Kasumi-1 (cell line): ENCODE measurements at places on chromosomes 16 and 17.
A peak's percentile ranks its signal among the peaks of the same experiment; 100 is the strongest.

- peak; percentile 85 for DNase-seq
These were observed 25.5 kb downstream of the MAP3K14 start for GRCh38 chr17:45291171-45291805.

DNA sequence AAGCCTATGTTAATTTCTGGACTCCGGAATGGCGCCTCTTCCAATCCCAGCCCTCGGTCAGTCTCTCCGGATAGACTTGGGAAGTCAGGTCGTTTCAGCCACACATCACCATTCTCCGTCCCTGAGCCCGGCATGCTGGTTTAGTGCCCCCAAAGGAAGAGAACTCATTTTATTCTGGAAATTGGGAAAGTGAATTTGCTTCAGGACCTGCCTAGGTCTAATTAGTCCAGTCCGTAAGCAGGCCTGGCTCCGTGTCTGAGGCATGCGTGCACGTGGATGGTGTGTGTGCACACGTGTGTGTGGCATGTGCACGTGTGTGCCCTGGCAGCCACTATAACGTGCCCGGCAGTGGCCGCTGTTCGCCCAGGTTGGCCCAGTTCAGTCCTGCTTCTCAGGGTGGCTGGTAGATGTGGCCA, 77.4 kb downstream of the RPA1 start:
- no peak for DNase-seq

DNA sequence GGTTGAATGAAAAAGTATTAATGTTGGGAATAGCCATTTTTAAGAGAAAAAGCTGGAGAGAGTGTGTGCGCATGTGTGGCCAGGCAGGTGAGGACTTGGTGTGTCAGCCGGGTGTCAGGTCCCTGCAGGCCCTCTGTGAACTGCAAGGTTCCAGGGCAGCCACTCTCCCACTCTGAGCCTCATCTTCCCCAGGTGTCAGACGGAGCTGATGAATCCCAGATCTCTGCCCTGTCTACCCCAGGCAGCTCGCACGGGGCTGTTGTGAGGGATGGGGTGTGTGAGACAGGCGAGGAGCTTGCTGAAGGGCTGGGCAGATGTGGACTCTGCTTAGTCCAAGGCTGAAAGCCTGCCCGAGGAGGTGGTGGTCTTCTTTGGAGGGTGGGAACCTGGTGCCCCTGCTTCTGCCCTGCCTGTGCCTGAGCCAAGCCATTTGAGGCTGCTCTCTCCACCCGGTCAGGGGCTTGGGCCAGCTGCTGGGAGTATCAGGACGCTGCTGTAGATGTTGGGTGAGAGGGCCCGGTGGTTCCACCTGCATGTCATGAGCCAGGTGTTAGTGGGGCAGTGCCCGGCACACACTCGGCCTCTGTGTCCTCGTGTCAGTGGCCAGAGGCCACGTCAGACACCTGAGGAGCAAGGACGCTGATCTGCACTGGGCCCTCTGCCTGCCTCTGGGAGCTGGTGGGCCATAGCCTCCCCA, 122.4 kb downstream of the RAB11FIP4 start:
- DNase-seq: no peak

DNA sequence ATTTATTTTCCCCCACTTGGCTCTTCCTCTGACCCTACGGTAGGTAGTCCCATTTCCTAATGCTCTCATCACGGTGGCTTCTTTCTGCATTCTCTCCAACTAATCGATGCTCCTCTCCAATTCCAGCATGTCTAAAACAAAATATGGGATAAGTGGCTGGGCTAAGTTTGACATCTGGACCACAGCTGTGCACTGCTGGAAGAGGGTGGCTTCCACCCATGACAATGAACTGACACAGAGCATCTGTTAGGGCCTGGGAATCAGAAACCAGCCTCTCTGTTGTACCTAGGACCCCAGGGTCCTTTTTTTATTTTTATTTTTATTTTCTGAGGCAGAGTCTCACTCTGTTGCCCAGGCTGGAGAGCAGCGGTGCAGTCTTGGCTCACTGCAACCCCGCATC, 29.0 kb upstream of the SLC39A11 start:
- no peak for DNase-seq

- no peak for DNase-seq
These were observed 684 bp upstream of the SPIRE2 start for GRCh38 chr16:89827383-89828198.

DNA sequence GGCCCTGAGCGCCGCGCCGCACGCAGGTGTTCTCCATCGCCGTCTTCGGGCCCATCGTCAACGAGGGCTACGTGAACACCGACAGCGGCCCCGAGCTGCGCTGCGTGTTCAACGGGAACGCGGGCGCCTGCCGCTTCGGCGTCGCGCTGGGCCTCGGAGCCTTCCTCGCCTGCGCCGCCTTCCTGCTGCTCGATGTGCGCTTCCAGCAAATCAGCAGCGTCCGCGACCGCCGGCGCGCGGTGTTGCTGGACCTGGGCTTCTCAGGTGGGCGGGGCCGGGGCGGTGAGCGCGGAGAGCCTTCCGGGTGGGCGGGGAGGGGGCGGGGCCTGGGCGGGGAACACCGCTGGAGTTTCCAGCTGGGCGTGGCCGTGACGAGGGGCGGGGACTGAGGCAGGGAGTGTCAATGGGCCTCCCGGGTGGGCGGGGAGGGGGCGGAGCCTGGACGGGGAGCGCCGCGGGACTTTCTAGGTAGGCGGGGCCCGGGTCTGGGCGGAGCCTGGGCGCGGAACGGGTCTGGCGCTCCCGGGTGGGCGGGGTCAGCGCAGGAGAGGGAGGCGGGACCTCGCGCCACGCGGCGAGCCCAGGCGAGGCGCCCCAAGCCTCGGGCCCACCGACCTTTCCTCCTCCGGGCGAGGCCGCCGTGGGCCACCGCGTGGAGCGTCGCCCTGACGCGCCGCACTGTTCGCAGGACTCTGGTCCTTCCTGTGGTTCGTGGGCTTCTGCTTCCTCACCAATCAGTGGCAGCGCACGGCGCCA, 2.4 kb downstream of the SYNGR3 start:
- no peak for DNase-seq

DNA sequence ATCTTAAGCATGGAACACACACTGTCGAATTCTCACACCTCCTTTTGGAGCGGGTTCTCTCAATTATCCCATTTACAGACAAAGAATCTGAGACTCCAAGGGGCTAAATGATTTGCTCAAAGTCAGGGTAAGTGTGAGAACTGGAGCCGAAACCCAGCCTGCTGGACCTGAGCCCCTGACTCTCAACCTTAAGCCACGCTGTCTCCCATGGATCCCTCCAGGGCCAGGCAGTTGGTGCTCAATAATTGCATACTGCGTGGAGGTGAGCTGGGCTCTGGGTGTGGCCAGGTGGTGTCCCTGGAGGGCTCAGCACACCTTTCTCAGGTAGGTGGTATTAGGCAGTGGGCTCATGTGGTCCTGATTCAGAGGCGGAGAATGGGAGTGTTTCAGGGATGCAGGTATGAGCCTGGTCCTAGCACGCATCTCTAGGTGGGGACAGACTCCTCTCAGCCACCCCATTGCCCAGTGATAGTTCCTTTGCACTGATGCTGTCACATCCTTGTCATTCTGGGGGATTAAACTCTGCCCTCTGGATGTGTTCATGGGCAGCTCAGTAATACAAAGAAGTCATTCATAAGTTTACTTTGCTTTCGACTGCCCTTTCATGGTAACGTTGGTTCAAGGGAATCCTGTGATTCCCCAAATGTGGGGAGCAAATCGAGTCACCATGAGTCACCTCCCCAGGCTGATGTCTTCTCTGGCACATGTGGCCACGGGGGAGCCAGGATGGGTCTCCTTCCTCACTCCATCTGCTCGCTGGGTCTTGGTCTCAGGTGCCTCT, 399.5 kb upstream of the TNRC6C start:
- no peak for DNase-seq

- DNase-seq: no peak
These were observed 2.2 kb downstream of the MLYCD start for GRCh38 chr16:83901101-83901500.

DNA sequence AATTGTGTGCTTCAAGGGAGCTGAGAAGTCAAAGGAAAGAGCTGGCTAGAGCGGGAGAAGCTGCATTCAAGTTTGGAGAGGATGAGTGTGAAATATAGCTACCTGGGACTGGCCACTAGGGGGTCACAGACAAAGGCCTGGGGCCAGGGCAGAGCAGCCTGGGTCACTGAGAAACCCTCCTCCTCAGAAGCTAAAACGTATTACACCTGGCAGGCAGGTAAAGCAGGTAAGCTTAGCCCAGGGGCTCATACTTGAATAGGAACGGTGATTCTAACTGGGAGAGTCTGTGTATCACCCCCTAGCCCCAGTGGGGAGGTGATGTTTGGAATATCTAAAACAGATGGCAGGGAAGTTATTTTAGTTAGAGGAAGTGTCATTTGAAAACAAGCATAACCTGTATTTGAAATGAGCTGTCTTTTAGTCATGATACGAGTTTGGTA, 6.8 kb downstream of the KRT37 start:
- no peak for DNase-seq

GRCh38 chr16:8464979-8465378, 125.3 kb downstream of the TMEM114 start:
- no peak for DNase-seq

GRCh38 chr17:5553479-5553878, 30.8 kb downstream of the NLRP1 start:
- no peak for DNase-seq

GRCh38 chr17:57776366-57776765, 31.3 kb upstream of the CCDC182 start:
- no peak for DNase-seq
